MV-4-11 (cell line): ENCODE measurements at places on chromosomes 7 and 10.

- peak; percentile 4 for DNase-seq
These were observed 819 bp upstream of the TRIM4 start for GRCh38 chr7:99920149-99920548.

DNA sequence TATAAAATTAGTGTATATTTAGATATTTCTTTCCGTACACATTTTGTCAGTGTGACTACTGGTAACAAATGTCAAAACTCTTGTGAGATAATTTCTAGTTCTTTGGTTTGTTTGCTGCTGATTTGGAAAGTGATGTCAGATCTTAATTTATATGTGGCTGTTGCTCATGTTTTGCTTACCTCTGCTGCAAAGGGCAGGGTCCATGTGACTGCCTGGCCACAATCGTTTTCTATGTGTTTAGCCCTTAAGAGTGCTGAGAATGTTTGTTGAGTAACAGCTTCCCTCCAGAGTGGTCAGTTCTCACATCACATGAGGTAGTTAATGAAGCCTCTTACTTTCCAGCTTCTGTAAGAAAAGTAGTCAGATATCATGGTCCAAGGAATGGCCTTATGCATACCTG is 4.2 kb downstream of the NRBF2 start:
- peak; percentile 35 for DNase-seq

- DNase-seq, result no peak
These were observed 381.0 kb downstream of the CALN1 start for GRCh38 chr7:72030994-72031667.

DNA sequence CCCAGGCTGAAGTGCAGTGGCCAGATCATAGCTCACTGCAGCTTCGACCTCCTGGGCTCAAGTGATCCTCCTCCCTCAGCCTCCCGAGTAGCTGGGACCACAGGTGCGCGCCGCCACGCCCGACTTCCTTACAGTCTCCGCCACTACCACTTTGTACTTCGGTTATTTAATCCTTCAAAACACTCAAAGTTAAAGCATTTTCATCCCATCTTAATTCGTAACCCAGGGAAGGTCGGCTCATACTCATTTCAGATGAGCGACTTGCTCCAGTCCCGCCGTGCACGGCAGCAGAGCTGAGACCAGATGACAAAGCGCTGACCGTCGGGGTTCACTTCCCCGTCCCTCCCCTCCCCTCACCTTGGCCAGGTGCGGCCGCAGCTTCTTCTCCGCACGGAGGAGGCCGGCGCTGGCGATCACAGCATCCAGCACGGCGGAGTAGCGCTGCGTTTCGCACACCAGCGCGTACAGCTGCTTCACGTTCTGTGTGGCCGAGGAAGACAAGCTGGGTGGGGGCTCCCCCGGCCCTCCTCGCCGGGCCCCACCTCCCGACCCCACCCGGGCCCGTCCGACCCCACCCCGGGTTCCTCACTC is 457 bp downstream of the NSUN5 start:
- DNase-seq, result no peak

DNA sequence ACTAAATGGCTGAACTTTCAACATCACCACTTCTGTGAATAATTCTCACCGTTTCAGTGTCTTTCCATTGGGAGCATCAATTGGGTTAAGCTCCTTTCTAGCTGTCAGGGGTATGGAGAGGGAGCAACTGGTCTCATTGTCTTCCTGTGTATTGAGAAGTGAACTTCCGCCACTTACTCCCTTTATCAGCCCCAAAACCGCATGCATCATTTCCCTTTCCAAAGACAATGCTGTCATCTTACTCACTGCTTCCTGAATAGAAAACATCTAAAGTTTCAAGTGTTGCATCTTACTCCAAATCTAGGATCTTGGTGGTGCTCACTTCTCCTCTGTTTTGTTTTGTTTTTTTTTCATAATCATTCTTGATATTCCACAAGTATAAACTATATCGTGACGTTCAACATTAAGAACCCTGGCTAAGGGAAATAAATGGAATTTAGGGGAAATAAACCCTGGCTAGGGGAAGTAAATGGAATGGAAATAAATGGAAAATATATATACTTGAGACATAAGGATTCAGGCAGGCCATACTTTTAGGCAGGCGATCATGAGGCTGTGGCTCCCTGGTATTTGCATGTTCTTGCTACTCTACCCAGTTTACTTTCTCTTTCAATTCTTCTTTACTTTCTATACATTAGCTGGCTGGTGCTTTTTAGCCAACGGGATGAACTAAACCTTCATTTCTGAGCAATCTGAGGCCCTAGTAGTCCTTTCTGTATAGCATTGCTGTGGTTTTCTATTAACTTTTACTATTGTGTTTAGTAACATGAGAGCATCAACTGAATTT is 371.9 kb downstream of the BMPER start:
- DNase-seq, result peak; percentile 93

GRCh38 chr10:77289790-77290189 is 347.8 kb downstream of the KCNMA1 start:
- DNase-seq, result no peak

DNA sequence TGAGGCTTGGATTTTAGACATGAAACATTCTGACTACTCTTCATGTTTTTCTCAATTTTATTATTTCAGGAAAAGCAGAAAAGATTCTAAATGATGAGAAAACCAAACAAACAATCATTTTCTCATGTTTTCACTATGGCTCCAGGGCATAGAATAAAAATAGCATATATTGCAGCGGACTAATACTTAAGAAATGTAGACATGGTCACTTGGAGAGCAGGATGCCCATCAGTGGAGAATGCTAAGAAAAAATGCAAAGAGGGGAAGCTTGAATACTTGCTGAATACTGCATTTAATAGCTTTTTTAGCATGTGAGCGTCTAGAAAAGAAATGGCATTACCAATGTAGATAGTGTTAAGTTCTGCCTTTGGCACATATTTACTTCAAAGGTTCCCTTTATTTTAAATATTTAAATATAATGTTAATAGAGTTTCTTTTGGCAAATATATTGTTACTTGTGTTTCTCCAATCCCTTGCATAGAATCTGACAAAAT is 107.9 kb downstream of the PPP1R17 start:
- DNase-seq, result no peak

GRCh38 chr7:158759749-158760444 is 55.3 kb upstream of the NCAPG2 start:
- no peak for DNase-seq

DNA sequence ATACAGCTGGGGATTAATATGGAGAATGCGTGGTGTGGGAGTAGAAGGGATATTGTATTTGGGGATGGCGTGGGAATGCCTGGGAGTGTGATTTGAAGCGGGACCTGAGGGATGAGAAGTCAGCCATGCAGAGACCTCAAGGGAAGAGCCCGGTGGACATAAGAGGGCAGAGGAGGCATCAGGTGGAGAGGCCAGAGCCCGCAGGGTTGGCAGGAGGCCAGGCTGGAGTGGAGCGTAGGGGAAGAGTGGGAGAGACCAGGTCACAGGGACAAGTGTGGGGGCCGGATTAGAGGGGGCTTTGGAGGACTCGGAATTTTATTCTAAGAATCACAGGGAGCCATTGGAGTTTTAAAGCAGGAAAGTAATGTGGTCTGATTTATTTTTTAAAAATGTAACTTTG is 2.0 kb downstream of the NDUFB2 start:
- DNase-seq, result no peak

GRCh38 chr10:28410420-28411135 is 107.7 kb upstream of the MPP7 start:
- DNase-seq, result no peak

- no peak for DNase-seq
These were observed 65.2 kb downstream of the PTPRE start for GRCh38 chr10:127971963-127972615.

GRCh38 chr10:85611746-85612377 is 754.7 kb downstream of the GRID1 start:
- DNase-seq, result no peak

DNA sequence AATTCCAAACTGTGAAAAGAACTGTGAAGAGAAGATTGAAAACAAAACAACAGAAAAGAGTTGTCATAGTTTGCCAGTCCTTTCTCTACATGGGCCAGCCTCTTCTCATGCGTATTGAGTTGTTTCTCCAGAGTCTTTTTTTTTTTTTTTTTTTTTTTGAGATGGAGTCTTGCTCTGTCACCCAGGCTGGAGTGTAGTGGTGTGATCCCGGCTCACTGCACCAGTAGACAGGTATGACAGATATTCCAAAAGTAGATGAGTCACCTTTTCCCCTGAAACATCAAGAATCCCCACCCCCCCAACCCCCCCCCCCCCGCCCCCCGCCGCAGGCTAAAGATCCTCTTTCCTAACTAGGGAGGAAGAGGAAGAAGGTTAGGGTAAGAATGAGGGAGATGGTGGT is 15.6 kb upstream of the KMT2C start:
- DNase-seq, result no peak

DNA sequence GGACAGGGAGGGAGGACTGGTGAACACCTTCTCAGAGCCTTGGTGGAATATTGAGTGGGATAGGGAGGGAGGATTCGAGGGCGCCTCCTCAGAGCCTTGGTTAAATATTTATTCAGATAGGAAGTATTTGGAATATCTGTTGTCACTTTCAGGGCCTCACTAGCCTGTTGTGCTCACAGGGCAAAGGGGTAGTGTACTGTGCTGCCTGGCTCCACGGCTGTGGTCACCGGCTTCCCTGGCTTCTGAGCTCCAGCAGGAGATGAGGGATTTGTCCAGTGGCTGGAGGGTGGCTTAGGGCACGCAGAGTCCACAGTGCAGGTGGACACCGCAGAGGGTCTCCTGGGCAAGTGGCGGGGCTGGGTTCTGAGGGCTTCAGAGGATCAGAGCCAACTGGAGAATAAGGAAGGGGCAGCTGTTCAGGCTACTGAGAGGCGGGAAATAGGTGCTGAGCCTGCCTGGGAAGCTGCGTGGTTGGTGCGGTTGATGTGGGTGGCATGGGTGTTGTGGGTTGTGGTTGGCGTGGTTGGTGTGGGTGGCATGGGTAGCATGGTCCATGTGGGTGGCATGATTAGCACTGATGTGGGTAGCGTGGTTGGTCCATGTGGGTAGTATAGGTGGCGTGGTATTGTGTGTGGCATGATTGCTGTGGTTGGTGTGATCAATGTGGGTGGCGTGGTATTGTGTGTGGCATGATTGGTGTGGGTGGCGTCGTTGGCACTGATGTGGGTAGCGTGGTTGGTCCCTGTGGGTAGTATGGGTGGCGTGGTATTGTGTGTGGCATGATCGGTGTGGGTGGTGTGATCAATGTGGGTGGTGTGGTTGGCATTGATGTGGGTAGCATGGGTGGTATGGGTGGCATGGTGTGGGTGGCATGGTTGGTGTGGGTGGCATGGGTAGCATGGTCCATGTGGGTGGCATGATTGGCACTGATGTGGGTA is 16.7 kb downstream of the INPP5A start:
- DNase-seq, result no peak

DNA sequence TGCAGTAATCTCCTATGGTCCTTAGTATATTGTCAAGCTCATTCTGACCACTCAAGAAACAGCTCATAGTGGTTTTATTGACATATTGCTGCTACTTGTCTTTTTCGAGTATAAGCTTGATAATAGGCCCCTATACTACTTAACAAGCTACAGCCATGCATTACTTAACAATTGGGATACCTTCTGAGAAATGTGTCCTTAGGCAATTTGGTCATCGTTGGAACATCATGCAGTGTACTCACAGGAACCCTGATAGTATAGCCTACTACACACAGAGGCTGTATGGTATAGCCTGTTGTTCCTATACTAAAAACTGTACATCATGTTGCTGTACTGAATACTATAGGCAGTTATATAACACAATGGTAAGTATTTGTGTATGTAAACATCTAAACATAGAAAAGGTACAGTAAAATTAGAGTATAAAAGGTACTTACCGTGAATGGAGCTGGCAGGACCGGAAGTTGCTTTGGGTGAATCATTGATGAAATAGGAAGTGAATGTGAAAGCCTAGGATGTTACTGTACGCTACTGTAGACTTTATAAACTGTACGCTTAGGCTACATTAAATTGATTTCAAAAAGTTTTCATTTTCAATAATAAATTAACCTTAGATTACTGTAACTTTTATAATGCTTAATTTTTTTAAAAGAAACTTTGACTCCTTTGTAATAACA is 160.9 kb downstream of the LRRC4 start:
- peak; percentile 71 for DNase-seq

DNA sequence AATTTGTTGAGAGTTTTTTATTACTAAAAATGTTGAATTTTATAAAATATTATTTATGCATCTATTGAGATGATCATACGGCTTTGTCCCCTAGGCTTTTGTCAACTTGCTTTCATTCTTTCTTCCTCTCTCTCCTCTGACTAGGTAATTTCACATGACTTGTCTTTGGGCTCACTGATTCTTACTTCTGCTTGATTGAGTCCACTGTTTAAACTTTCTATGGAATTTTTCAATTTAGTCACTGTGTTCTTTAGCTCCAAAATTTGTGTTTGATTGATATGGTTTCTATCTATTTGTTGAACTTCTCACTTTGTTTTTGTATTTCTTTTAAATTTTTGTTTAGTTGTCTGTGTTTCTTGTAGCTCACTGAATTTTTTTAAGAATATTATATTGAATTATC is 65.9 kb upstream of the PTPRZ1 start:
- no peak for DNase-seq

DNA sequence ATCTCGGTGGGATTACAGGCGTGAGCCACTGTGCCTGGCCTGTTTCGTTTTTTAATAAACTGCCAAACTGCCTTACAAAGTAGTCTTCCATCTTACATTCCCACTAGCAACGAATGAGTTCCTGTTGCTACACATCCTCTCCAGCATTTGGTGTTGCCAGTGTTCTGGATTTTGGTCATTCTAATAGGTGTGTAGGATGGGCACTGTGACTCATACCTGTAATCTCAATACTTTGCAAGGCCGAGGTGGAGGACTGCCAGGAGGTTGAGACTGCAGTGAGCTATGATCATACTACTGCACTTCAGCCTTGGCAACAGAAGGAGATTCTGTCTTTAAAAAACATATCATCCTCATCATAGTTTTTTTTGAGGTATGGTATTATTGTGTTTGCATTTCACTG is 21.4 kb upstream of the RSBN1L start:
- DNase-seq, result no peak

- DNase-seq, result no peak
These were observed 22.8 kb upstream of the AGK start for GRCh38 chr7:141528399-141528798.

- peak; percentile 36 for DNase-seq
These were observed 49.8 kb upstream of the TMEM273 start for GRCh38 chr10:49237985-49238384.

DNA sequence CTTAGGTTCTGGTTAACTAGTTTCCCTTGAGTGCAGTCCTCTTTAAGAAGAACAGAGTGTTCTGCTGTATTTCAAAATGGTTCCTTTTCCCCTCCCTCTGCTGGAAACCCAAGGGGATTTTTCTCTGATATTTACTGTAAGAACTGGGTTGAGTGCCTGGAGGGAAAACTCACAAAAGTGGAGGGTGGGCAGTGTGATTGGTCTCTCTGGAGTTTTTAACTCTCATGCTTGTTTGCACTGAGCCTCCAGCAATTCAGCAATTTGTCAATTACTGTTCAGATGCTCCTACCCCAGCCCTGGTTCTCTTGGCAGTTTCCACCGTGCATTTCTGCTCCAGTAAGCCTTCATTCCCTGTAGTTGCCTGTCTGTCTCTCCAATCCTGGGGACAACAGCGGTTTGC is 273.4 kb upstream of the SORCS1 start:
- DNase-seq, result no peak

DNA sequence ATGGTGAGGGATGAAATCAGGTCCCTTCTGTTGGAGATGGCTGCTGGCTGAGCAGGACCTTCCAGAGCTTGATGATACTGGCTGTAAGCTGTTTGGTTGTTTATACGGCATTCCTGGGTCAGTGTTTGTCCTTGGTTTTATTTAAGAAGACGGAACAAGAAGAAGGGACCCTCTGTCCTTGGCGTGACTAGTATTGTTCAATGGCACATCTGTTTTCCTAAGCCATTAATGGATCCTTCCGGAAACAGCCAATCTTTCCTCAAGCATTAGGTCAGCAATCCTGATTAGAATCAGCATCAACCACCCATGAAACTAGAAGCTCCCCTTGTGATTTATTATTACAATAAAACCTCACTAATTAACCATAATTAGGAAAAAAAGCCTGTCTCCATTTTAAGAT is 128.7 kb upstream of the KIAA1217 start:
- no peak for DNase-seq
